NCI-H2171 (cell line): ENCODE measurements at places on chromosomes 12 and 14.

GRCh38 chr14:39469094-39469710 is 37.0 kb upstream of the FBXO33 start:
- DNase-seq: no peak

- peak; percentile 20 for DNase-seq
Observed at GRCh38 chr12:49121047-49121696, 10.0 kb downstream of the TUBA1B start.

- no peak for DNase-seq
Observed at GRCh38 chr14:104874571-104875411, 9.7 kb downstream of the CEP170B start.

- no peak for DNase-seq
Observed at GRCh38 chr12:32497864-32498263, 98.5 kb downstream of the FGD4 start.

DNA sequence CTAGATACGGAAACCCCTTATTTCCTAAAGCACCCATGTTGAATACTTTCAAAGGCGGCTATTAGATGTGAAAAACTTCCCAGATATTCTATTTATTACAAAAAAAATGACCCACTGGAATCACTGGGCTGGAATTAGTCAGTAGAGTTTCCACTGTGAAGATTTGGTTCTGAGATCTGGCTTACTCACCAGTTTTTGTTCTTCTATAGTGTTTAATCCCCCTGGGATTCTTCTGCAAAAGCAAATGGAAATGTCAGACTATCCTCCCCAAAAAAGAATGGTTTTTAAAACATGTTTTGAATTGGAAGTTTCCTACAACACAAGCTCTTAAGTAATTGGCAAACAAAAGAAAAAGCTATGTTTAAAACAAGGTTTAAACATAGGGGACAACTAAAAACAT is 166.4 kb downstream of the STXBP6 start:
- DNase-seq: no peak

- no peak for DNase-seq
Observed at GRCh38 chr12:98572010-98572409, 21.5 kb upstream of the SLC25A3 start.

- no peak for DNase-seq
Observed at GRCh38 chr14:20379743-20380142, 33.6 kb downstream of the TEP1 start.

- no peak for DNase-seq
Observed at GRCh38 chr12:89717759-89718523, 9.3 kb upstream of the ATP2B1 start.

- DNase-seq: no peak
Observed at GRCh38 chr14:24665440-24665991, 31.5 kb upstream of the GZMB start.
